ENCODE measurements at places on chromosomes 7 and 10.

DNA sequence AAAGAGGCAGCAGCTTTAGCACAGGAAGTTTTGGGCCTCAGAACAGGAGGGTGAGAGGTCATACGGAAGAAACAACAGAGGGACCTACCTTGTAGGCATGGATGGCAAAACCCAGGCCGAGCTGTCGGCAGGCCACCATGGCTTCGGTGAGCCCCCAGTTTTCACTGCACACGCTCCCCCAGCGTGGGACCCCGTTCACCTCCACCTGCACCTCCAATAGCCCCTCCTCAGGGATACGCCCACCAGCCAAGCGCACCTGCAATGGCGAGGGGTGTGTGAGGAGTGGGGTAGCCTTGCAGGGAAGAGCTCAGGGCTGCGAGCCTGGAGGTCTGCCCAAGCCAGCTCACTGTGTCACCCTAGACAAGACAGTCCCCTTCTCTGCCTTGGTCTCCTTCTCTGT is 11.3 kb downstream of the LOXL4 start:
- no peak for DNase-seq

DNA sequence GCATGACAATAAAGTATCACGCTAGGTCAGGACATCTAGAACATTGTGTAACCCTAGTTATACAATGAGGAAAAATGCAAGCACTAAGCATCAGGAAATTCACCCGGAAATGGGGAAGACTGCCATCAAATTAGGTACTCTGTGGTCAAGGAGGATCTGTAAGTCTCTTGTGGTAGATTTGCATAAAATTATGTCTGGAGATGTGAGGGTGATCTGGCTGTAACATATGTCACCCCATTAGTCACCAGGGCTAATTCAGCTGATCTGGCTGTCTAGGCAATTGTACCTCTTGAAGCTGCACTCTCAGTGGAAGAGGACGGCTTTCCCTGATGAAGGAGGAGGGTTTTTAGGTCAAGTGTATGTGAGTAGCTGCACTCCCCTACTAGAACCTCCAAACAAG is 14.8 kb downstream of the AKR1D1 start:
- no peak for DNase-seq

DNA sequence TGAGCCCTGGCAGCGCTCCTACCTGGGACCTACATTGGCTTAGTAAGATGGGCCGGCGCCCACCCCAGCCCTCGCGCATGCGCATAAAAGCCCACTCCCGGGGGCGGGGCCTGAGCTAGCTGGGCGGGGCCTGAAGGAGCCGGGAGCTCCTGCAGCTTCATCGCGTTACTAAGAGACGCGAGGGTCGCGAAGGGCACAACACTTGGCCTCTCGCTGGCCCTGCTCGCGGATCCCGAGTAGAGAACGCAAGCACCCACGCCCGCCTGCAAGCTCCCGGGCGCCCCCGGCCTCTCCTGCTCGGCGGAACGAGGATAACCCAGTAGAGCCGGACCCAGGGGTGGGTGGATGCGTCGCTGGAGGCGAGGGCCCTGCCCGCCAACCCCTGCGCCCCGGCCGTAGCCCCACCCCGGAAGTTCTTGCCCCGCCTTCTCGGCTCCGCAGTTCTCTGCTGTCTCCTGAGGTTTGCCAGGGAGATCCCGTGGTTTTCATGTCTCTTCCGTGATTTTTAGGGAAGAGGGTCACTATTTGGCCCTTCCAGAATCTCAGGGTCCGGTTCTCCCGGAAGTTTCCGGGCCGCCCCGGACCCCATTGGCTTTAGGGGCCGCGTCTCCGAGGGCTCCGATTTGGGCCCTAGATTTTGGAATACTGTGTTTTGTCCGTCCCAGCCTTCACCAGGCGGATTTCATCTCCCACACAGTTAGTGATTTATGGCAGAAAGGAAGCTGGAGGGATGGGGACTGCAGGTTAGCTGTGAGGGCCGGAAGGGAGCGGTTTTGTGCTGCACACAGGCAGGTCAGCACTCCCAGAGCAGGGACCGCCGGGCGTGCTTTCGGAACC is at the start of gene MEIG1:
TSS of gene MEIG1 (plus strand) at position 168 of the 837 bp plus-strand sequence. CDS start 7,081 bp downstream, outside the sequence.
- peak; percentile 90 for DNase-seq

DNA sequence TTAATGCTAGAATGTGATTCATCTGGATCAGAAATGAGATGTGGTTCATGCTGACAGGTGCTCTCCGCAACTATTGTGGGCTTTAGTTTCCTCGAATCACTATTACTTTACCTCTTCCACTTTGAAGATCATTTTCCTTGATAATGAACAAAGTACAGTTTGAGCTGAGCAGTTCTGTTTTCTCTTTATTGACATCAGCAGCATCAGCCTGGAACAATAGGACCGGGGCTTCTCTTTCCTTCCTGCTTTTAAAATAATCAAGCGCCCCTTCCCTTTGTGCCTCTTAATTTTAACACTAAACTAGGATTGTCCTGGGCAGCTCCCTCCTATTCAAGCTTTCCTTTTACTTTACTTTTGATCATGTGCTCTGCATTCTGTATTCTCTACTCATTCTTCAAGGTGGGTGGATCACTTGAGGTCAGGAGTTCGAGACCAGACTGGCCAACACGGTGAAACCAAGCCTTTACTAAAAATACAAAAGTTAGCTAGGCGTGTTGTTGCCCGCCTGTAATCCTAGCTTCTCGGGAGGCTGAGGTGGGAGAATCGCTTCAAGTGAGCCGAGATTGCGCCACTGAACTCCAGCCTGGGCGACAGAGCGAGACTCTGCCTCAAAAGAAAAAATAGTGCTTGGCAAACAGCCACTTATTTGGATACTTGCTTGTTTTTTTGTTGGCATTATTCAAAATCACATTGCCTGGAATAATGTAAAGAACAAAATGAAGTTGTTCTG is 67.0 kb upstream of the RHEB start:
- DNase-seq, result no peak

Measured in RCC 7860 (cell line).